Effector CD4-positive, alpha-beta T cell (primary cell): ENCODE measurements at places on chromosomes 16 and 17.

DNA sequence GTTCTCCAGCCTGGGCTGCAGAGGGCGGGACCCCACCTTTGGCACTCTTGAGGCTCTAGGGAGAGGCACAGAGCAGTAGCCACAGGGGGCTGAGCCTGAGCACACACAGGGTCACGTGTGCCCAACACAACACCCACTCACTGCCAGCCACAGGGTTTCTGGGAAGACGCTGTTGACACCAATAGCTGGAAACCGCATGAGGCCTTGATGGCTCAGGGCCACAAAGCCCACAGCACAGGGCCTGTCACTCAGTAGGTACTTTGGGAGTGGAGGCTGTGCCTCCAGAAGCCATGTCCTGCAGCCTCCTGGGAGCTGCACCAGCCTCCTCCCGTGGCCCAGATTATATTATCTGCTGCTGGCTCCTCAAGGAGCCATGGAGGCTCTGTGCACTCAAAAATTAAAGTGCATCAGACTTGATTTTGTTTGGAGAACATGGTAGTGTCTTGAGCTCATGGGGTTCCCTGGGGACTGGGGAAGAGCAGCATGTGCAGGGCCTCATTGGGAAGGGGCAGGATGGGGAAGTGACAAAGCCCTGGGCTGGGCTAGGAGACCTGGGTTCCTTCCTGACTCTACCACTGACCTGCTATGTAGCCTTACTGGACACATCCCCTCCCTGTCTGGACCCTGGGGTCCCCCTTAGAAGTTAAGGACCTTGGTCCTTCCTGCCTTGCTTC is 12.5 kb upstream of the SREBF1 start:
- DNase-seq: peak; percentile 66

DNA sequence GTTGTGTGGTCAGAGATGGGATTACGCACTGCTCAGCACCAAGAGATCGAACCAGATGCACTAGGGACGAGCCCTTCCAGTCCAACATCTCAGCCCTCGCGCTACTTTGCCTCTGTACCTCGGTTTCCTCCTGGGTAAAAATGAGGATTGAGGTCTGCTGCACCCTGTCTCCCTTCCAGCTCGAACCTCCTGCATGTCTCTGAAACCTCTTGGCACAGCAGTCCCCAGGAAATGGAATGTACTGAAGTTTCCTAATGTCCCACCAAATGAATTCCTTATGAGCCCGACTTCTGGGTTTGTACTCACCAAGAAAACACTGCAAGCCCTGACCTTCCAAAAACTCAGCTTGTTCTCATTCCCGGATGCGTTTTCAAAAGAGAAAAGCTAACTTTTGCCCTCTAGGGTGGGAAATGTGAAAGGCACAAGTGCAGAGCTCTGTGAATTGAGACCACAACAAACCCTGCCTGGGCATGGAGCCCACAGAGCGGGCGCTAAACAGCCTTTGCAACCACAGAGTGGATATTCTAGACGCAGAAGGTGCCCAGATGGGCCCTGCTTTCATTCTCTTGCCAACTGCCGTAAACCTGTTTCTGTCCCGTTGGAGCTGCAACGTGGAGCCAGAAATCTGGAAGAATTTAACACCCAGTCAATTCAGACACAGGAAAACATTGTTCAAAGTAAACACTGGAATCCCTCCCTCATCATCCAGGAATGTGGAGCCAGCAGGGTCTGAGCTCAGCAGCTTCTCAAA is 10.3 kb downstream of the CDRT4 start:
- no peak for DNase-seq

GRCh38 chr17:68061512-68062313 is 26.2 kb downstream of the KPNA2 start:
- no peak for DNase-seq

GRCh38 chr16:874366-875181 is 74.0 kb upstream of the GNG13 start:
- DNase-seq: no peak

DNA sequence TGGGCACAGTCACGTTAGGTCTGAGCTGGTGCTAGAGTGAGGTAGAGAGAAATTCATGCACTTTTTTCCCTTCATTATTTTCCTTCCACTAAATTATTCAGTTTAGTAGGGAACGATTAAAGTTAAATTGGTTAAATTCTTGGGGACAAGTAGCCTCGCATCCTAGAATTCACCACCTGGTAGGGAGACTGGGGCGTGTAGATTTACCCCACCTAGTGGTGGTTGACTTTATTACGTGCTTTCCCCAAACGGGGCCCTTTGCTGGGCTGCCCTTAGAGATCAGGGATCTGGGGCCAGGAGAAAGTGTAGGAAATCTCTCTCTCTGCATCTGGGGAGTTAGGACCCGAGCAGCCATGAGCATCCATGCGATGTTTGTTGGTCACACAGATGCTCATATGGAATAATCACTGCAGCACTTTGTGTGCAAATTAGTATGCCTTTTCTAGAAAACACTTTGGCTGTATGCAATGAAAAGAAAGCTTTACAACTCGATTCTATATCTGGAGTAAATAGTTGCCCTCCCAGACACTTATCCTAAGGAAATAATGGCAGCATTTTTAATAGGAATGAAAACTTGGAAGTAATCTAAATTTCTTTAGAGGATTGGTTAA is 107.0 kb downstream of the PLCG2 start:
- no peak for DNase-seq

GRCh38 chr16:56275801-56276200 is 84.5 kb downstream of the GNAO1 start:
- no peak for DNase-seq

- DNase-seq: no peak
Measured at GRCh38 chr16:50502616-50503011, 45.6 kb upstream of the NKD1 start.

DNA sequence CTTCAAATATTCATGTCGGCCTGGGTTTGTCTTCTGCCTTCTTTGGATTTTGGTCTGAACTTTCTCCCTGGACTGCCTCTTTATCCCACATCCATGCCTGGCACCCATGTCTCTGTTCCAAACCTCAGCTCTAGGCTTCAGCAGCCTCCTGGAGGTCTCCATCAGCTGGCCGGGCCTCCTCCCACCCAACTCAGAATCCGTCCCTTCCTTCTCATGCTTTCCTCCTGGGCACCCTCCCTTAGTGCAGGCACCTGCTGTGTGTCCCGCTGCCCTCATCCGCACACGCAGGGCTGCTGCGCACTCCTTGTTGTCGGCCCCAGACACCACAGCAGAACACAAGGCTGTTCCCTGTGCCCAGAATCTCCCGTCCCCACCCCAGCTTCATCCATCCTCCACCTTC is 14.0 kb downstream of the LDHD start:
- no peak for DNase-seq

GRCh38 chr16:56257239-56257638 is 66.0 kb downstream of the GNAO1 start:
- DNase-seq: no peak

GRCh38 chr16:89442990-89443726 is 47.2 kb downstream of the ANKRD11 start:
- no peak for DNase-seq

- no peak for DNase-seq
Measured at GRCh38 chr16:74511961-74512360, 90.7 kb upstream of the CLEC18B start.

DNA sequence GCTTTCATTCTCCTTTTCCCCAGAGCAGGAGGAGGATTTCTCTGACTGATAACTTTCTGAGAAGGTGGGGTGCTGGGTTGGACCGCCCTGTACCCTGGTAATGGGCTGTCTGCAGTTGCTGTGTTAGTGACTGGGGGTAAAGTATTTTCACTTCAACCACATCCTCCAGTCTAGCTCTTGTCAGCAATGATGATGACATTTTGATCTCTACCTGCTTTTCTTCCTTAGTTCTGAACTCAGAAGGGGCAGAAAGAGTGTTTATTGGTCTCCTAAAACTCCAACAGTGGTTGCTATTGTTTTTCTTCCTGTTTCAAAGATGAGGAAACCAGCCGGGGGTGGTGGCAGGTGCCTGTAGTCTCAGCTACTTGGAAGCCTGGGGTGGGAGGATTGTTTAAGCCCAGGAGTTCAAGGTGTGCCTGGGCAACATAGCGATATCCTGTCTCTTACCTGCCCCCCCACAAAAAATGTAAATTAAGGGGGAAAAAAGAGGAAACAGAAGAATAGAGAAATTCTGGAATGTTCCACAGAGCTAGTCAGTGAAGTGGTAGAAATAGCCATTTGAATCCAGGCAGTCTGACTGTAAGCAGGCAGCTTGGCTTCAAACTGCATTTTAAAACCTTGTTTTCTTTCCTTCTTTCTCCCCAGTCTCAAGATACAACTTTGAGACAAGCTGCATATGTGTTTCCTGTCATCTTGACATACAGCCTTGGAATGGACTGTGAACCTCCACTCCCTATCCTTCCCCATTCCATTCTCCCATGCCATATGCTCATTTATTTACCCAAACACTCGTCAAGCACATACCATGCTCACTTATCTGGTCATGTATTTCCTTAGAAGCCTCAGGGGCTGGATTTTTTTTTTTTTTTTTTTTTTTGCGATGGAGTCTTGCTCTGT is 3.3 kb upstream of the N4BP1 start:
- DNase-seq: peak; percentile 73

- no peak for DNase-seq
Measured at GRCh38 chr16:72963533-72964315, 84.2 kb downstream of the ZFHX3 start.

- DNase-seq: no peak
Measured at GRCh38 chr16:9102379-9102778, 10.9 kb downstream of the HAPSTR1 start.

GRCh38 chr17:290626-291025 is 62.0 kb downstream of the RPH3AL start:
- no peak for DNase-seq

DNA sequence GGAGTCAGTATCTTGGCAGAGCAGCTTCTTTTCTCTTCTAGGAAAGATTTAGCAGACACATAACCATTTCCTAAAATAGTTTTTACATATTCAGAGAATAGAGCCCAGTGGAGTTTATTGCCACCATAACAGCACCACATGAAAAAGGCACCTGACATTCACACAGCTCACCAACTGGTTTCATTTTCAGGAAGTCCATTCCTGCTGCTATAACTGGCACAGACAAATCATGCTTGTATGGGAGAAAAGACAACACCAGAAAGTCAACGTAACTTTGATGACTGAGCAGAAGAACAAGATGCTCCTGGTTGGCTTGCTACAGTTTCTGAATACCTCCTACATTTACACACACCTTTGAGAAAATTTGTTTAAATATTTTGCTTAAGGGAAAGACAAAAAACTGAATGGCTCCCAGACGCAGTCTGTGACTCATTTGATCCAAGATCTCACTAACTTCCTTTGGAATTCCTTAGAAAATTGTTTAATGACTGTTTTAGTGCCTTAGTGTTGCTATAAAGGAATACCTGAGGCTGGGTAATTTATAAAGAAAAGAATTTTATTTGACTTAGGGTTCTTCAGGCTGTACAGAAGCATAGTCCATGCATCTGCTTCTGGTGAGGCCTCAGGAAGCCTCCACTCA is 1380.6 kb downstream of the CDH8 start:
- no peak for DNase-seq
